ENCODE measurements at places on chromosomes 6 and 20.

DNA sequence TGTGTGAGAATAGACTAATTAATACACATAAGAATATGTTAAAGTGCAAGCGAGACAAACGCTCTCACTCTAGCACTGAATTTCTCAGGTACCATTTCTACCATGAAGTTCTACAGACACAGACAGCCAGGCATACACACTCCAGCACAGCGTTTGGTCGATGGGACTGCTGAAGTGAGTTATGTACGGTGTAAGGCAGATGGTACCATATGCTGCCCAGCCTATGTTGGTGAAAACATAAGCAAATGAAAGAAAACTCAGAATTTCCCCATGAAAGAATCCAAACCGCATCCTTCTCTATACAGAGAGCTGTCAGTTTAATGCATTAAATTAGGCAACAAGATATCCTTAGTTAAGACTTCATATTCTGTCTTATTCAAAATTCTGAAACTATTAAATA lies 34.9 kb downstream of the AGPAT4 start:
- DNase-seq = no peak

DNA sequence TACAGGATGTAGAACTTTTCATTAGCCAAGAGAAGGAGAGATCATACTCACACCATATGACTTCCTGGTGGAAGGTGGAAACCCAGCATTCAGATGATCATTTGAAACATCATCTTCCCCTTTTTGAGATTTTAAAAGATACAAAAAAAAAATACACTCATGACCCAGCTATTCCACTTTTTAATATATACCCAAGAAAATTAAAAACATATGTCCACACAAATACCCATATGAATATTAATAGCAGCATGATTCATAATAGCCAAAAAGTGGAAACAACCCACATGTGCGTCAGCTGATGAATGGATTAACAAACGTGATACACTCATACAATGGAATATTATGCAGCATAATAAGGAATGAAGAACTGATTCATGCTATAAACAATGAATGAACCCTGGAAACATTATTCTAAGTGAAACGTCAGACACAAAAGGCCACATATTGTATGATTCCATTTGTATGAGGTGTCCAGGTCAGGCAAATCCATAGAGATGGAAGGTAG lies 130.0 kb upstream of the SGK1 start:
- peak; percentile 99 for DNase-seq

DNA sequence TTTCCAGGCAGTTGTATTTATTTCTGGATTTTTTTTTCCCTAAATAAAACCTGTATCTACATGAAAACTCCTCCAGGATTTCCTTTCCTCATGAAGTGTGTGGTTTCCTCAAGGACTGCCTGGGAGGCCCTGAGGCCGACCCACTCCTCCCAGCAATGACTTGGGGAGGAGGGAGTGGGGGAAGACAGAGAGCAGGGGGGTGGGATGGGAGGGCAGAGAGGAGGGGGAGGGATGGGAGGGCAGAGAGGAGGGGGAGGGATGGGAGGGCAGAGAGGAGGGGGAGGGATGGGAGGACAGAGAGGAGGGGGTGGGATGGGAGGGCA lies 161.8 kb upstream of the AGPAT4 start:
- DNase-seq = no peak

DNA sequence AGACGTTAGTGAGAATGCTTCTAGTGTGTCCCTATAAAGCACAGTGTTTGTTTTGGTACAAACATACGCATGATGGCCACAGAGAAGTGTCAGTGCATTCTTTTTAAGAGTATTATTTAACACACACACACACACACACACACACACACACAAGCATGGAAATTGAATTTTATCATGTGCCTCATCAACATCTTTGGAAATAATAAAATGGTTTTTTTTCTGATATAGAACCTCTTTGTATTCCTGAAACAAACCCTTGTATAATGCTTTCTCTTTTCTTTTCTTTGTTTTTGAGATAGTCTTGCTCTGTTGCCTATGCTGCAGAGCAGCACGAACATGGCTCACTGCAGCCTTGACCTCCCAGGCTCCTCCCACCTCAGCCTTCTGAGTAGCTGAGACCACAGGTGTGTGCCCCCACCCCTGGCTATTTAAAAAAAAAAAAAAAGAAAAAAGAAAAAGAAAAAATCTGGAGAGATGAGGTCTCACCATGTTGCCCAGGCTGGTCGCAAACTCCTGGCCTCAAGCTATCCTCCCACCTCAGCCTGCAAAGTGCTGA lies 116.2 kb upstream of the SYNDIG1 start:
- no peak for DNase-seq

DNA sequence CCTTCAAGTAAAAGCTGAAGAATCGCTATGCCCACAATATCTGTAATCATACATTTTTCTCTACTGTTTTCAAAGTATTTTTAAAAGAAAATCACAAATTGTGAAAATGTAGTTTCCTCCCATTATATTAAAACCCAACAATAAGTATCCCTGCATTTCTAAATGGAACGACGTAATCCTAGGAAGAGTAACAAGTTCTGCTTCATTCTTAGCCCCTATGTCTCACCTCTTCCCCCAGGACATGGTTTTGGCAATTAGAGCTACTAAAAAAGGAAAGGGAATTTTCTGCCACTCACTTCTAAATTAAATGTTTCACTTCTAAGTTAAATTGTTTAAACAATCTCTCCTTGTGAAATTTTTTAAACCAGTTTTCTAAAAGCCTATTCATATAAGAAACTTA lies 47.4 kb downstream of the TBPL1 start:
- peak; percentile 87 for DNase-seq

DNA sequence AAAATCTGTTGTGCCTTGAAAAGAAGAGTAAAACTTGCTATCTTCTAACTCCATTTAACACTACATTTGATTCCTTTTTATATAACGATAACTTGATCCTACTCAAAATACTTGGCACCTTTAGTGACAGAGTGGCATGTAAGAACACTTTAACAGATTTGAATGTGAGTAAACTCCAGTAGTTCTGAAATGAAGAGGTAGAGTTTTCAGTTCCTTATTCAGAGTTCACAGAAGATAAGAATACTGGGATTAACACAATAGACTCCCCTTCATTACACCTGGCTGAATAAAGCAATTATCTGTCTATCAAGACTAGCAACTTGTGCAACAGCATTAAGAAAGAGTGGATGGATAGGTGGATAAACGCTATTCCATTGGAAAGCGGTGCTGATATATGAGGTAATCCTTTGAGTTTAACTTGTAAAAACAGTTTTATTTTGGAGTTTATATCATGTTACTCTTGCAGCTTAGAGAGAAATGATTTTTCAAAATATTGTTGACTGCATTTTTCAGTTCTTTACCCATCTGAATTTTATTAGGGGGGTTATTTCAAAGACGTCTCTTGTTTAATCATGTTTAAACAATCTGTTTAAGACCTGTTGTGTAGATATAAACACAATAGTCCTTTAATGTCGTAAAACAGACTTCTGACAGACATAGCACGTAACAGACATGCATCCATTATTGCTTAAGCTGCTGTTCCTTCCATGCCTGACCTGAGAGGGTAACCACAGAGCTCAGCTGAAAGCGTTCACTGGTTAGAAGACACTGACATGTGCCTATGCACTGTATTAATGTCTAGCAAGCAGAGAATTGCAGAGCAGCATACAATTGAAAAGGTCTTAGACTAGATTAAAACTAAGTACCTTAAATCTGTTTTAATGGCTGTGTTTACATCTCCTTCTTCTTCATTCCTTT lies 102.4 kb upstream of the SUPT3H start:
- DNase-seq = peak; percentile 61

- DNase-seq = peak; percentile 16
Observed at GRCh38 chr6:92521553-92521952, 897.8 kb downstream of the EPHA7 start.

DNA sequence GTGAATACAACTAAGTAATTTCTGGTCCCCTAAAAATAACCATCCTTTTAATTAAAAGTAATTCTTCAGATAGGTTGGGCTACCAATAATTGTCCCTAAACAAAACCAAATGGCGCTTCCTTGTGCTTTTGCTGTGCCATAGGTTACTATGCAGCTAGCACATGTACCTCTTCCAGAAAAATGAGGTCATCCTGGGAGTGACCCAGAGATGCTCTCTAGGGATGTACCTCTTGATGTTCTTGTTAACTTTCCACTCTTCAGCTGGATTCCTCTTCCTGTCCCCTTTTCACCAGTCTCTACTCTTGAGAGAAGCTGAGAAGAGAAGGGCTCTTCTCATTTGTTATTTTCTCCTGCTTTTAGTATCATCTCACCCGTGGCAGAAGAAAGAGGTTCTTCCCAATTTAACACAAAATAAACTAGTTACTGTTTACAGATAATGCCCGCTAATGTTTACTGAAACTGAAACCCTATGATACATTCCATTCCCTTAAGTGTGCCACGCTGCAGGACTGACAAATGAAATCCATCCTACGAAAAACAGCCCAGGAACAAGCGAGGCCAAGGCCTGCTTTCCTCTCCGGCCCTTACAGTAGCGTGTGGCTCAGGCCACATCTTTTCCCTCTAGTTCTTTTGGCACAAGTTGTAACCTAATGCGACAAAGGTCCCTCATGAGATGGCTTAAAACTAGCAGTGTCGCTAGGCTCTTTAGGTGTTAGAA lies 24.2 kb downstream of the MRS2 start:
- no peak for DNase-seq

GRCh38 chr20:37385659-37386504 lies 39.9 kb downstream of the SRC start:
- no peak for DNase-seq

- DNase-seq = no peak
Observed at GRCh38 chr6:158737082-158737709, 82.0 kb downstream of the EZR start.

GRCh38 chr6:56403745-56404144 lies 156.4 kb upstream of the COL21A1 start:
- DNase-seq = no peak

- no peak for DNase-seq
Observed at GRCh38 chr6:11852061-11852651, 73.6 kb upstream of the ADTRP start.

DNA sequence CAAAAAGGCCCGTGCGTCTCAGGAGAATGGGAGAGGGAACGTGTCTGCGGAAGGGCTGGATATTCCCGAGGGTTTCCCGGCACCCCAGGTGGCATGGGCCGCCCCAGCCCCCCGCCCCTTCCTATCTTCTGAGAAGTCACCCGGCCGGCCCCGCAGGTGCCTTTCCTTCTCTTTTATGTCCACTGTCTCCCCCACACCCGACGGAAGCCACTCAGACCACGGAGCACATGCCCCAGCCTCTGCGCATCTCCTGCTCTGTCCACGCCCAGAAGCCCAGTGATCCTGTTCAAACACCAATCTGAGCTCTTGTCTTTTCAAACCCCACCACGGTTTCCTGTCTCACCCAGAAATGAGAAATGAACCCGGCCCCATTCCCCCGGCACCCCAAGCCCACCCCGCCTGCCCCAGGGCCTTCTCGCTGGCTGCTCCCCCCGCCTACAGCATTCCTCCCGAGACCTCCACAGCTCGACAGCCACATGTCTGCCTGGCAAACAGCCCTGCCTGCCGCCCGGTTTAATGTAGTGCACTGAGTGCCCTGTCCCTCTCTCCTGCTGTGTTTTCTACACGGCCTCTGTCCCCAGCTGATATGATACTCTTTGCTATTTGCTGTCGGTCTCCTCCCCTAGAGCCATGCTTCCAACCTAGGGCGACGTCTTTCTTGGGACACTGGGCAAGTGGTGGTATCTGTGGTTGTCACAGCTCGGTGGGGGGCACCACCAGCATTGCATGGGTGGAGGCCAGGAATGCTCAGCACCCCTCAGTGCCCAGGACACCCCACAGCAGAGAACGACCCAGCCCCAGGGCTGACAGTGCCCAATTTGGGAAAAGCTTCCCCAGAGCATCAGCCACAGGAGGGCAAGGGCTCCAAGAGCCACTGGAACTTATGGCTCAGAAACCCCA lies 182.7 kb downstream of the TAF4 start:
- no peak for DNase-seq

- no peak for DNase-seq
Observed at GRCh38 chr6:167554854-167555253, 230.0 kb downstream of the TTLL2 start.

DNA sequence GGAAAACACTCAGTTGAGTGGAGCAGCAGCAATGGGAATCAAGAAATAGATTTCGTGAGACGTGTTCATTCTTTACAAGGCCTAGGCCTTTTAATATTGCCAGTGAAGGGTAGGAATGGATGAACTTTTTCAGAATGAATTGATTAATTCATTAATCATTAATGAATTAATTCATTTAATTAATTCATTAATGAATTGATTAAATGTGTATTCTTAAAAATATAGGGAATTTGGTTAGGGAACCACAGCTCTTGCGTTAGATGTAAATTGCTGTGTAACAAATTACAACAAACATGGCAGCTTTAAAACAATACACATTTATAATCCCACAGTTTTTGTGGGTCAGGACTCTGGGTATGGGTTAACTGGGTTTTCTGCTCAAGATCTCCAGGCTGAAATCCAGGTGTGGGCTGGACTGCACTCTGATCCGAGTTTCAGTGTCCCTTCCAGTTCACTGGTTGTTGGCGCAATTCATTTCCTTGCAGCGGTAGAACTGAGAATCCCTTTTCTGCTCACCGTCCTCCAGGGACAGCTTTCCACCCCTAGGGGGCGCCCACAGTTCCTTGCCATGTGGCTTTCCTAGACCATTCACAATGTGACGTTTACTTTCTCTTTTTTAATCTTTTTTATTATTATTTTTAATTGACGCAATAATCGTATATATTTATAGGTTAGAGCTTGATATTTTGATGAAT lies 32.8 kb upstream of the BCAS1 start:
- DNase-seq = peak; percentile 44

DNA sequence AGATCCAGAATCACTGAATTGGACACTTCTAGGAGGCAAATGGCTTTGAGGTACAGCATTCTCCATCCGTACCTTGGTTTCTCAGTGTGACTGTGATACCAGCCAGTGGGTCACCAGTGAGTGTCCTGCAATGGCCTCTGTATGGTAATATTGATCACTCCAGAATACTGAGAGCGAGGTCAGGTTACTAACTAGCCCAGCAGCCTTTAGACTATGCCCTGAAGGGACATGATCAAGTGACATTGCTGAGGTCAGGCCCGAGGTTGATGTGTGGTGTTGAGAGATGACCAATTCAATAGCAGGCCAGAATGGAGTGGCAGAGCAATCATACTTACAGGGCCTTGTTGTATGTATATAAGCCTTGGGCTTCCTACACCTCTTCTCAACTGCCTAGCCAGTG lies 476.0 kb downstream of the KHDRBS2 start:
- no peak for DNase-seq

GRCh38 chr6:97914912-97915311 lies 631.9 kb upstream of the MMS22L start:
- no peak for DNase-seq

DNA sequence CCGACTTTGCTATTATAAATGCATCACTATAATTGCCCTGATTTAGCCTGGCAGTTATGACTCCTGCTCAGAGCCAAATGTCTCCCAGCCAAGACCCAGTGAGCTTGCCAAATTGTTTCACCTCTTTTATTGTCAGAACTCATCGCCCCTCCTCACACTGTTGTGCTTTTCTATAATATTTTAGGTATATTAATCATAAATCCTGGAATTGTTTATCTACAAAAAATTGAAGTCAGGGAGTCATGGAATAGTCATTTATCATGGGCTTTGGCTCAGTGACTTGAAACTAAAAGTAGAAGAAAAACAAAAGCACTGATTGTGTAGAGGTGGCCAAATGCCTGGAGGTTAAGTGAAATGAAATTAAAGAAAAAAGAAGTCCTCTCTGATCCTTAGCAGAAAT lies 85.6 kb downstream of the PFDN4 start:
- DNase-seq = no peak
